ENCODE measurements at places on chromosomes 7 and 10. TPM values are rescaled to one million over a fixed set of nuclear protein-coding genes. Genes with fewer than 3 reads are reported as not detected.

NXPH1 gene
- total RNA-seq: not detected

GRCh38 chr7:47492716-47493325 is 89.1 kb downstream of the TNS3 start:
- H3K36me3 ChIP-seq: peaks cover 12% of the 10 kb centered on the region
- no peak overlapping the region for H3K27ac ChIP-seq
- peaks cover 18% of the 10 kb centered on the region for H3K4me1 ChIP-seq
- H3K4me3 ChIP-seq: no peak overlapping the region

TLL2 gene
- total RNA-seq: 0.18 TPM

GJD4 gene
- 0.33 TPM for total RNA-seq

MRLN gene
- not detected for total RNA-seq

All from PC-3 (cell line).